ENCODE measurements at places on chromosomes 7 and 10. TPM values are rescaled to one million over a fixed set of nuclear protein-coding genes. Genes with fewer than 3 reads are reported as not detected.

The SLC18A2 gene
- total RNA-seq, result not detected

DNA sequence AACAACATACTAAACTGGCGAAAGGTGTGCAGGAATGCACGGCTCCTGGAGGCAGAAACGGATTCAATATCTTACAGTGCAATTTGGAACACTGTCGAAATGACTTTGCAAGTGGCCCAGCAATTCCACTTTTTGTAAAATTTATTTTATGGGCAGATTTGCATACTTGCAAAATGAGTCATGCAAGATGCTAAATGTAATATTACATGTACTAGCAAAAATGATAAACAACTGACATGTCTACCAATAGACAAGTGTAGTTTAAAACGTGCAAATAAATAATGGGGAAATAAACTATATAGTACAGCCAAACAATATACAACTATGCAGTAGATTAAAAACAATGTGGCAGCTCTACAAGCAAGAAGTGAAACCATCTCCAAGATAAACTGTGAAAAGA lies 97.7 kb downstream of the ARHGAP12 start:
- no peak for DNase-seq

- no peak for DNase-seq
Observed at GRCh38 chr10:20897146-20897825, at the start of gene NEBL. Gene NEBL, minus strand, starts transcription at chr10:20897311. Its CDS starts 106 bp downstream, at chr10:20897205.

The PDCD11 gene
- total RNA-seq, result 34.0 TPM

The STYXL1 gene
- 38.3 TPM for total RNA-seq

- DNase-seq, result no peak
Observed at GRCh38 chr7:2956526-2957368, 86.9 kb downstream of the CARD11 start.

DNA sequence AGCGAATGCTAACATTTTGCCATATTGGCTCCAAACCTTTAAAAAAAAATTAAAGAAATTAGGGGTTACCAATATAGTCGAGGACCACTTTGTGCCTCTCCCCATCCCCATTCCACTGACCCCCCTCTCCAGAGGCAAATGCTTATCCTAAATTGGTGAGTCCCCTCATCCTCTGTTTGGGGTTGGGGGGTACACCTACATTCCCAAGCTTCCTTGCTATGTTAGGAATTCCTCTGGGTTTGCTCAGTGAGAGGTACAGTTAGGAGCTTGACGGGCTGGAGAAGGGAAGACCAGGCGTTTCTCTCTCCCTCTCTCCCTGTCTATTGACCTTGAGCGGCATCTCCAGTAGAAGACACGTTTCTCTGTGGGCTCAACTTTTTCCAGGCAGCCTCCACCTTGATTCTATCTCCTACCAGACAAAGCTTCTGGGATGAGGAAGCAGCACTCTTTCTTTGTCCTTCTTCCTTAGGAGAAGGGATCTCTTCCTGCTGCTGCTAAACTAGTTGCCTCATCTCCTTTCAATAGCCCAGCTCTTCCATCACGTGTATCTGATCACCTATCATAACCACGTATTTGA lies 6.6 kb upstream of the AKR1B15 start:
- DNase-seq, result no peak

- DNase-seq, result no peak
Observed at GRCh38 chr7:130386876-130387275, 6.6 kb downstream of the CPA1 start.

The SCRN1 gene
- 18.6 TPM for total RNA-seq

The HMX2 gene
- not detected for total RNA-seq

GRCh38 chr10:16521311-16522016 lies at the start of gene C1QL3:
Gene C1QL3, minus strand, starts transcription at chr10:16521879. Its CDS starts 814 bp downstream, at chr10:16521065.
- no peak for DNase-seq

The AGK gene
- 26.4 TPM for total RNA-seq

DNA sequence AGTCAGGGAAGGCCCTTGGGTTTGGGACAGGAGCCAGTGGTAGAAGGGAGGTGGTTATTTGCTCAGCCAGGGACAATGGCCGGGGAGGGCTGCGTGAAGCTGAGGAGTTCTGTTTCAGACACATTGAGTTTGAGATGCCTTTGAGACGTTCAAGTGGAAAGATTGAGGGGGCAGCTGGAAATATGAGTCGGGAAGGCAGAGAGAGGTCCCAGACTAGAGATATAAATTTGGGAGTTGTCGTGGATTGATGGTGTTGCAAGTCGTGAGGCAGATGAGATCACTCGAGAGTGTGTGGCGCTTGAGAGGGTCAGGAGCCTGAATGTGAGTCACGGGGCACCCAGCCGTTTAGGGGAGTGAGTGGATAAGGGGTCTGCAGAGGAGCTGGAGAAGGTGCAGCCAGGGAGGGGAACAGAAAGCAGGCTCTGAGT lies 73.3 kb downstream of the ZMIZ1 start:
- DNase-seq, result no peak

DNA sequence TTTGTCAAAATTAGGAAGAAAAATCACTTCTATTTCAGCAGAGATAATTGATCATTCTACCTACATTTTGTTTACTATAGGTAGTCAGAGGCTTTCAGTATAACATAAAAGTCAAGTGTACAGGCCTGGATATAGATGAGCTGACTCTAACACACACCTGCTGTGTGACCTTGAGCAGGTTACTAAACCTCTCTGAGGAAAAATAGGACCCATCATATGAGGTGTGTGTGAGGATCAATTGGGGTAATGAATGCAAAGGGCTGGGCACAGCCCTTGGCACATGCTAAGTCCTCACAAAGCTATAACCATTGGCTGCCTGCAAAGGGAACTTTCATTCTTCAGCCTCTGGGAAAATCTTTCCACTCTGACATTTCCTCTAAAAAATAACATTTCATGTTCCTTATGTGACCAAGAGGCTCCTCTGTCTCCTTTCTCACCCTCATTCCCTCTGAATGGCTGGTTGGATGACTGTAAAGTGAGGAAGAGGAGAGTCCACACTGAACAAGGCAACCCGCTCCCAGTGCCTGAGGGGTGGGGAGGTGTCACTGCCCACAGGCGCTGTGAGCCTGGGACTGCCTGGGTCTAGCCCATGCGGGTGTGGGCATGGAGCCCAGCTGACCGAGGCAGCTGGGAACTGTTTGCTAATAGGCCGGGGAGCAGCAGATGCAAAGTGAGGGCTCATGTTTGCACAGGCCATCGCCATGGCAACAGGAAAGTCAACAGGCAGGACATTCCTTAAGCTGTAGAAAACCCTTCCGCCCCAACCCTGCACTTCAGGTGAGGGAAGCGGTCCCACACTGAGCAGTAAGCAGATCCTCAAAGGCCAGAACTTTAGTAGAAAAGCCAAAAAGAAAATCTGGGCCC lies 36.8 kb downstream of the MYOF start:
- DNase-seq, result peak; percentile 99

DNA sequence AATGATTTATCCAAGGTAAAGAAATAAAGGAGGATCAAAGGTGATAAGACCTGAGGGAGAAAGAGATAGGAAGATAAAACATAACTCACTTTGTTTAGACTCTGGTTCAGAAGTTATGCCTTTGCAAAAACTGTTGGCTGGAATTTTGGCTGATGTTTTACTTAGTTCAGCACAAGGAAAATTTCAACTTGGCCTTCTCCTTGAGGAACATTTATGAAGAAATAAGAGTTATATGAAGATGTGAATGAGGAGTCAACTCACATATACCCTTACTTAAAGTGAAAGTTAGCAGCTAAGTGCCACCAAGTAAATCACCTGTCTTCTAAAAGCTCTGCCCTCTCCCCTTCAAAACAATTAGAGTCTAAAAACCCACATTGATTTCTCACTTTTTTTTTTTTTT lies 39.7 kb upstream of the COL1A2 start:
- no peak for DNase-seq

- peak; percentile 53 for DNase-seq
Observed at GRCh38 chr10:25758041-25758457, 176.0 kb upstream of the MYO3A start.

GRCh38 chr10:100788002-100788903 lies 42.9 kb downstream of the PAX2 start:
- DNase-seq, result no peak

- no peak for DNase-seq
Observed at GRCh38 chr7:99129001-99129400, 14.9 kb downstream of the SMURF1 start.

DNA sequence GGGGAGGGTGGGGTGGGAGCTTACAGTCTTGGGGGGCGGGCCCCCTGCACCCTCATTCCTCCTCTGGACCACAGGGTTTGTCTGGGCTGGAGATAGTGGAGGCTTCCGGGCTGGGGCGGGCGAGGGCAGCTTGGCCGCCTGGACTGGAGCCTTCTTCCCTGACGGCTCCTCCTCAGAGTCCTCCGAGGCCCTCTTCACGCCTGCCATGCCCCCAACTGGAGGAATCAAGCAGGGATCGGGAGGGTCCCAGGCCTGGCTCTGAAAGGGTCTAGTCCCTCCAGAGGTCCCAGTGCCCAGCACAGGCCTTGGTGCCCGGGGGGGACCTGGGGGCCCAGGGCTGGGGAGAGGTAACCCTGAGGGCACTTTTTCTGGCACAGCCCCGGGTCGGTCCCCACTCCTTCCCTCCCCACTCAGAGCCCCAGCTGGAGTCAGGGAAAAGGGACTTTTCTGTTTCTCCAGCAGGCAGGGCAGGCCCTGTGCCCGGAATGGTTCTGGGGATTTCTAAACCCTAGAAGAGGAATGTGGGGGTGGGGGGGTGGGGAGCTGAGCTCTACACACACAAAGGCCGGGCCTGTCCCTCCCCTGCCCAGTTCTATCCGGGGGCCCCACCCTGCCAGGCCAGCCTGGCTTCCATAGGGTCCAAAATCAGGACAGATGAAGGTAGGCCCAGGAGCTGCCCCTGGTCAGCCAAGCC lies 11.6 kb downstream of the MICALL2 start:
- DNase-seq, result no peak

GRCh38 chr10:118809357-118810220 lies 54.8 kb upstream of the CACUL1 start:
- DNase-seq, result no peak

The CISD1 gene
- total RNA-seq, result 11.8 TPM

- no peak for DNase-seq
Observed at GRCh38 chr10:26336979-26337378, 101.2 kb upstream of the APBB1IP start.

- no peak for DNase-seq
Observed at GRCh38 chr7:25694699-25695098, 457.3 kb upstream of the NFE2L3 start.

DNA sequence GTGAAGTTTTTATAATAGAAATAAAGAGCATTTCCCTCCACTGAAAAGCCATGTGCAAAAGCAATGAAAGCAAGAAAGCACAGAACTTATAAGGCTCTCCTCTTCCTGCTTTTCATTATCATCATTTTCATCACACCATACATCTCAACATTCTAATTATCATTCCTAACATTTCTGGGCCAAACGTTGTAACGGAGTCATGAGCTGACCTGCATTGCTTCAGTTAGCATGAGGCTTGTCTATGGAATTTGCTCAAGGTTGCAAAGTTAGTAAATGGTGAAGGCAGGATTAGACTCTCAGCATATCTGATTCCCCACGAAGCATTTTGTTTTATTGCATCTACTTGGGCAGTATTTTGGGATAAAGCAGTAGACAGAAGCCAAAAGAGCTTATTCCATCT lies 11.4 kb downstream of the SCIN start:
- no peak for DNase-seq

- no peak for DNase-seq
Observed at GRCh38 chr7:29391262-29391661, 172.4 kb upstream of the PRR15 start.

The SLC26A5 gene
- total RNA-seq, result not detected

DNA sequence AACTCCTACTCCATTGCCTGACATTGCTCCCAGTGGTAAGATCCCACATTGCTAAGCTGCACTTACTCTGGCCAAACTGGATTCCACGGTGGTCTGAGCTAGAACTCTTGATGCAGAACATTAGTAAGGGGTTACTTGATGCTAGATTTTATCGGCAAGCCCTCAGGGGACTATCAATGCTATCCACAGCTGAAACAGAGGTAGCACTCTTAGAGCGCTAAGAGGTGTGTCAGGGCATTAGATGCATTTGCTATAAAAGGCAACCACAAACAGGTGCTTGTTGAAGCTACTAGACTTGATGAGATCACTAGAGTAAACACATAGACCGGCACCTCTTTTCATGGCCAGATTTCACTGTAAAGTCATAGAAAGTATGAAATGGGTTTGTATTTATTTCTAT lies 116.3 kb downstream of the MDFIC start:
- peak; percentile 76 for DNase-seq

- no peak for DNase-seq
Observed at GRCh38 chr10:58853668-58854067, 322.8 kb upstream of the PHYHIPL start.

DNA sequence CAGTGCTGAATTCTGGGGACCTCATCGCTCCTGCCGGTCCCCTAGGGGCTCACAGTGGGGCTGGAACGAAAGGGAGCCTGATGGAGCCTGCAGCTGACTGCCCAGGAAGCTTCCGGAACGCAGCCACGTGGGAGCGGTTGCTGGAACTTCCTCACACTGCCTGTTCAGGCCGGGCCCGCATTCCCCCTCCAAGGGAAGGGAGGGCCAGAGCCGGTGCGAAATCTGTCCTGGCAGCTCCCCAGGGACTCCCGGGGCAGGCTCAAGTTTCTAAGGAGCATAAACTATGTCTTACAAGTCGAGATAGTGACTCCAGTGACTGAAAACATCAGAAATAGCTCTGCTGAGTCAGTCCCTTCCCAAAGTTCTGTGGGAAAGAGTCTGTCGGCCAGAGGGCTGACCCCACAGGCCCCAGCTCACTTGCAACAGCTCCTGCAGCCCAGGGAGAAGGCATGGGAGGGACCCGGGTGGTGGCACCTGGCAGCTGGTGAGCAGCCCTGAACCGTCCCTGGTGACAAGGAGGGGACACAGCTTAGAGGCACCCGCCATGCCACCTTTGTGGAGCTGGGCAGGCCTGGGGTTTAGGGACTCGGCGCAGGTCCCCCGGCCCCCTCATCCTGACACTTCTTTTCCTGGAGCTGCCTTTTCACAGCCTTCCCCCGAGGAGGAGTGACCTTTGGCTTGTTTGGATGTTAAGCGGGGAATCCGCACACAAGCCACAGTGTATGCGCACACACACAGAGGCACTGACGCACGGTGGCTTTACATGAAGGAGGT lies 47.6 kb downstream of the PDGFA start:
- DNase-seq, result no peak

Data from HT-29 (cell line).